ENCODE measurements at places on chromosomes 2 and 18. TPM values are rescaled to one million over a fixed set of nuclear protein-coding genes. Genes with fewer than 3 reads are reported as not detected.

DNA sequence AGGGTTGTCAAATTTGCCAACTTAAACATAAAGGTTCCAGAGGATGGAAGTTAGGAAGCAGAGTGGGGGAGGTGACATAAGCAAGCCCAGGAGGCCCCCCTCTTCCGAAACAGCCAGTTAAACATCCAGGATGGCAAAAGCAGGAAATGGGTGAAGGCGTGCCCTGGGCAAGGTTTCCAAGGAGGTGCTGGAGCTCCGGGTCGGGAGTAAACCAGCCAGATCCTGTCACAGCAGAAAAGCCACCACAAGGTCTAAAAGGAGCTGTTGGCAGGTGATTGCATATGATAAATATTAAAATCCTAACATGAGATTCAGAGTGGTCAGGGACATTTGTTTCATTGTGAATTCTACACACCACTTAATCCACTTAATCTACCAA is 572.2 kb upstream of the SALL3 start:
- DNase-seq: no peak

DNA sequence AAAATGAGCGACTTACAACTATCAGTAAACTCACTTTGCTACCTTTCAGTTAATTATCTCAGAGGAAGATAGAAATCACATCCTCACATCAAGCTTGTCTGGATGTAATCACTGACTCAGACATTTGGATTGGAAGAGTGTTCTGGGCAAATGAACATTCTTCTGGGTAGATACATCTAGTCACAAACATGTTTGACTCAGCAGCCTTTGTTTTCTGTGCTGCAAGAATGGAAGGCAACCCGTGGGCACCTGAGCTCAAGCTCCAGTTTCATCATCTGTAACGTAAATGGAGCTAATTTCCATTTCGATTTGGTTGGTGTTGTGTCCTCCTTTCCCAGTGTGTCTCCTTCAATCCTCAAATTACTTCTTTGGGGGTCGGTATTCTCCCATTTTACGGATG is 58.5 kb downstream of the ACAA2 start:
- no peak for DNase-seq

DNA sequence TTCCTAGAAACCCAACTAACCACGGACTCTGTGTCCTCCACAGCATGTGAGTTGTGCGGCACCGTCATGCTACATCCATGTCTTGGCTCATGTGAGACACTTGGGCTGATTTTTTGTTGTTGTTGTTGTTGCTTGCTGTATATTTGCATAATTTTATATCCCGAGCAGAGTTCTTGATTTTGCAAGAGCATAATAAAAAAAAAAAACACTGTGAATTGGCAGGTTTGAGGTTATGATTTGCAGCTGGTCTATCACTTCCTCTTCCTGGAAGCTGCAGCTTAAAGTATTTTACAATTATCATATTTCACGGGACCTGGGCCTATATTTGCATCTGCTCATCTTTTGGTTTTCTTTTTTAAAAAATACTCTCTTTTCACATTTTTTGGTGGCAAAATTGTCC is 142.3 kb upstream of the NRP2 start:
- no peak for DNase-seq

DNA sequence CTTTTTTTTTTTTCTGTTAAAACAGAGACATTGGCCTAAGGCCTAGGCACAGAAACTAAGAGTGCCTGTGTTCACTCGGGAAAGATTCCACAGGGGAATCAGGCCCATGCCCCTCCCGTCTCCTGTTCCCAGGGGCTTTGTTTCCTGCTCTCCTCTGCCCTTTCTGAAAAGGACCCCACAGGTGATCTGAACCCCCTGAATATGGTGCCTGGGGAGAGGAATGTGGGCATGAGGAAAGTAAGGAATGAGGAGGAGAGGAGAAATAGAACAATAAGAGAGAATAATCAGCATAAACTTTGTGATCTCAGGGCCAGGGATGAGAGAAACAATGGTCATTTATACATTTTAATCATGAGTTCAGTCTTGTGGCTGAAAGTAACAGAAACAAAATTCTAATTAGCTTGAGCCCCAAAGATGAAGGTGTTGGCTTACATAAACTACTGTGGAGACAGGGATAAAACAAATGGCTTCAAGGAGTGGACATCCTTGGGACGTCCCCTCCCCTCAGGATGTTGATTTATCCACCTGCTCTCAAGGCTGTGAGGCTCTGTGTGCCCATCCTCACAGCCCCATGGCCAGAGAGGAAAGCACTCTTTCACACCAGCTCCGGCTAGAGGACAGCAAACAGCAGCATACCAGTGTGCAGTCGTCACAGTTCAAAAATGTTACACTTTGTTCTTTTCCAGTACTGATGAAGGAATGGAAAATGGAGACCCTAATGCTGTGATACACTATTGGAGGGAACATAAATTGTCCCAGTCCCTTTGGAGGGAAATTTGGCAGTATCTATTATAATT is 46.4 kb upstream of the MRPL33 start:
- no peak for DNase-seq

- DNase-seq: no peak
These were observed 44.8 kb upstream of the KDM3A start for GRCh38 chr2:86396291-86396785.

DNA sequence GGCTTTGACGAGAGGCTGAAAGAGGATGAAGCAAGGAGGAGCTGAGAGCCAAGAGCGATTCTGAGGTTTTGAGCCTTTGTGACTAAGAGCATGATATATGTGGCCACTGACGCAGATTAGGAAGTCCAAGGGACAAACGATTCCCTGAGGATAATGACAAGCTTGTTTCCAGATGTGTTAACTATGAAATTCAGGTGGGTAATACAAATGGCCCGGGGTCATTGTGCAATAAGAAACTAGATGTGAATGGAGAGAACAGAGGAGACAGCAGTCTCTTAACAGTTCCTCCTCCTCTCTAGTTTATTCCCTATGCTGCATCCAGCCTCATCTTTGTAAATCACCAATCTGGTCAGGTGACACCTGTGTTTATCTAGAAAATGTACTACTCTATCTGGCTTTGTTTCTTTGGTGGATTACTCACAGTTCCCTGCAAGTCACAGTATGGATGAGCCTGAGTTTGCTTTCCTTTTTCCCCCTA is 84.2 kb downstream of the SOCS6 start:
- DNase-seq: no peak

Gene SH2D6
- 0.49 TPM for total RNA-seq

Gene FLACC1
- total RNA-seq: 5.3 TPM
